Upper lobe of left lung (tissue), 6 donors: ENCODE measurements at places on chromosomes 12 and 14. TPM values are rescaled to one million over a fixed set of nuclear protein-coding genes. Genes with fewer than 3 reads are reported as not detected.

The PRPH gene
- total RNA-seq: not detected

DNA sequence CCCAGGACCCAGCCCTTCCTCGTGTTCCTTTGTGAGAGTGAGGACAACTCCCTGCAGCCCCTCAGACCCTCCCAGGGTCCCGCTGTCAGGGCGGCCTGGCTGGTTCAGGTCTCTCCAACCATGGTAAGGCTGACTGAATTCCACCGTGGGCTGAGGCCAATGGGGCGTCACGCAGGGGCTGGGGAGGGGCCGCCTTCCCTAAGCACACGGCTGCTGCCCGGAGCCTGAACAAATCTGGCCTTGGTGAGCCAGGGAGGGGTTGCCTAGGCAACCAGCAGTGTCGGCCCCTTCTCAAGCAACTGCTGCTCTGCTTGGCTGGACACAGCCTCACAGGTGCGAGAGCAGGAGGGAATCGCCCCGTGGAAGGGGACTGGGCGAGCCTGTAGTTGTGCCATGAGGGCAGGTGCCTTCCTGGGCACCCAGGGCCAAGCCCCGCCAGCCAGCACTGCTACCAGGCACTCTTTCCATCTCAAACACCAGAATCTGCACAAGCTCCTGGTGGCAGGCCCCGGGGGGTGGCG lies 37.0 kb upstream of the GALNT9 start:
- DNase-seq: peak; percentile 53

- DNase-seq: no peak
Observed at GRCh38 chr12:120181991-120182631, 12.4 kb downstream of the GCN1 start.

- no peak for DNase-seq
Observed at GRCh38 chr12:87513536-87514280, 515.5 kb downstream of the C12orf50 start.

DNA sequence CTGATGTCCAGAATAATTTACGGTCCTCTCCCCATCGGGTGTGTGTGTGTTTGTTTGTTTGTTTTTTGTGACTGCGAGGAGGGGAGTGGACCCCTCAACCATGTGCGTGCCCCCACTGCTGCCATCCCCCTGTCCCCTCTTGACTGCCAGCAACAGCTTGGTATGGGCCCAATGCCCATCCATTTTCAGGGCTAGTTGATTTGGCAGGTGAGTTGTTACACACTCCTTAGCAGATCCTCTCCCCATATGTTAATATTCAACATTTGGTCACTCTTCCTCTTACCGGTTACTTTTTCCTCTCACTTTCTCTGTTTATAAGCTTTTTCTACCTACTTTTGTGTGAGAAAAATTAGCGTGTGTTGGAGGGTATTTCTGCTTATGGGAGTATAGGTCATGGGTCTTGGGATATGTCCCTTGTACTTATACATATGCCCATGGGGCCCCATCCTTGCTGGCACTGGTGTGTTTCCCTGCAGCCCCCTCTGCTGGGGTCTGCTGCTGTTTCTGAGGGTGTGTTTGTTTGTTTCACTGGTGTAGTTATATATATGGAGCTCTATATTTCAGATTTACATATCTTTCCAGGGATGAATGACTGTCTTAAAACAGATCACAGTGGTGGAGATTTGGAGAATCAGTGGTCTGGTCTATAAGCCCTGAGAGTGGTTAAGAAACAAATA lies 33.8 kb downstream of the ZFHX2 start:
- DNase-seq: no peak

DNA sequence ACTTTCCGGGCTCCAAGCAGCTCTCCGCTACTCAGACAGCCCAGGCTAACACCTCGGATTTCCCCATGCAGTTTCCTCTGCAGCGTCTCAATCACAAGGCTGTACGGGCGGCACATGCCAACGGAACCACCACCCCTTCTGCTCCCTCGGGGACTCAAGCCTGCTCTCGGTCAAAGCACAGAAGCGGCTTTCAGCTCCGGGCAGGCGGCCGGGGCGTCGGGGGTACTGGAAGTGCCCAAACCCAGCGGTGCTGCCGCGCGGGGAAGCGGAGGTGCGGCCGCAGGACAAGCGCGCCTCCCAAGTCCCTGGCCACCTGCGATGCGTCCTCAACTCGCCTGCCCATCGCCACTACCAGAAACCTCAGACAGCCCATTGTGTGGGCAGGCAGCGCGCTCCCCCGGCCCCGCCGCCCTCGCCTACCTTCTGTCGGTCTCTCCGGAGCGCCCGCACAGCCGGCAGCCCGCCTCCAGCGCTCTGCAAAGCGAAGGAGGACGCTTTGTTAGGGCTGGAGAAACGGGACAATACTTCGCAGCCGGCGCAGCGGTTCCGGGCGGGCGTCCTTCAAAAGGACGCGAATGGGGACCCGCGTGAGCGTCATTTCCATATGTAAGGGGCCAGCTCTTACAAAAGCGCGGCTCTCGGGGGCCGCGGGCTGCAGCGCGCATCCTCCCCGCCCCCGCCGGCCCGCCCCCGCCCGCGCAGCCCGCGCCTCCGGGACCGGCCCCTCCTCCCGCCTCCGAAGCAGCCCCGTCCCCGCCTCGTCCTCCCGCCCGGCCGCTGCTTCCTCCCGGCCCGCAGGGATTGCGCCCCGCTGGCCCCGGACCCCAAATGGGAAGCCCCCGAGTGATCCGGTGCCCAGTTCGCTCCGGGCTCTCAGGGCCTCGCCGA lies 674 bp downstream of the NIN start:
- peak; percentile 92 for DNase-seq

DNA sequence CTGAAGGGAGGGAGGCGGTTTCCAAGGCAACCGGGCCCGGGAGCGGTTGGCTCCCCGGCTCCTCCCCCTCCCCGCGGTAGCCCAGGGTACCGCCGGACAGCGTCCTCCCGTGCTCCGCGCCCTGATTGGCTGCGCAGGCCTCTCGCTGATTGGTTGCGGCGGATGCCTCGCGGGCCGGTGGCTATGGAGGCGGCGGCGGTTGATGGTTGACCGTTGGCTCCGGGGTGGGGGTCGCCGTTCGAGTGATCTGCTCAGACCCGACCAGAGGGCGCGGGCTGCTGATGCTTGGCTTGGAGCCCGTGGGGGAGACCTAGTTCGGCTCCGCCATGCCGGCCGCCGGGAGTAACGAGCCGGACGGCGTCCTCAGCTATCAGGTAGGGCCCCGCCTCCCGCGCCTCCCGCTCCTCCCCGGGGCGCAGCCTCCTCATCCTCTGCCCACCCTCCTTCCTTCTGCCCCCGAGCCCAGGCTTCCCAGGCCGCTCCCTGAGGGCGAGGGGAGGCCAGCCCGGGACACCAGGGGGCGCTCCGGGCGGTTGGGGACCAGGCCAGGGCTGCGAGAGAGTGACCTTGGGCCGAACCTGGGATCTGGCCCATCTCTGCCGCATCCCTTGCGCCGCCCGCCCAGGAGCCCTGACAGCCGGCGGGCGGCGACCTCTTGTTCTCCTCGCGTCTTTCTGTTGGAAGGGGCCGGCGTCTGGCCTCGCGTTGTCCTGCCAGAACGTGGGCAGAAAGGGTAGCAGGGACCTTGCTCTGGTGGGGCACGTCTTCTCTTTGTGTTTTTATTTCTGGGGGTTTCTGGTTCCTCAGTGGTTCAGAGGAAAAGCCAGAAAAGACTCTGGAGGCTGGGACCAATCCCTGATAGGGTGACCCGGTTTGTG lies at the start of gene SLC4A8:
SLC4A8 (plus strand) TSS at position 170 of the 878 bp plus-strand sequence; CDS start at position 327, 157 bp downstream.
- DNase-seq: peak; percentile 71
